ENCODE measurements at places on chromosomes 4 and X.

DNA sequence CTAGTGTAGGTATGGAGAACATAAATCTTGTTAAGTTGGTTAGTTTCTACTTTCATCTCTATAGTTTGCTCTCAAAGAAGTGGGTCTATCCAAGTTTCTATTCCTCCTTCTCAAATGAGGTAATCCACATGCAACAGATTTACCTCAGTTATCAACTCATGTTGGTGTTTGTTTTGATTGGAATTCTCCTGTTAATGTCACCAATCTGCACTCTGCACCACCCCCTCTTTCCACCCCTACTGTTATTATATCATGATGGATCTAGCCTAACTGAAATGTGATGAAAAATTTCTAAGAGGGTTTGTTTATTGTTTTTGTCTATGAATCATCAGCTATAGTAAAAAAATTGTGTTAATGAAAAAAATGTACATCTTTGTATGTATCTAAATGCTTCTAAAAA is 66.1 kb downstream of the AGTR2 start:
- DNase-seq: no peak

DNA sequence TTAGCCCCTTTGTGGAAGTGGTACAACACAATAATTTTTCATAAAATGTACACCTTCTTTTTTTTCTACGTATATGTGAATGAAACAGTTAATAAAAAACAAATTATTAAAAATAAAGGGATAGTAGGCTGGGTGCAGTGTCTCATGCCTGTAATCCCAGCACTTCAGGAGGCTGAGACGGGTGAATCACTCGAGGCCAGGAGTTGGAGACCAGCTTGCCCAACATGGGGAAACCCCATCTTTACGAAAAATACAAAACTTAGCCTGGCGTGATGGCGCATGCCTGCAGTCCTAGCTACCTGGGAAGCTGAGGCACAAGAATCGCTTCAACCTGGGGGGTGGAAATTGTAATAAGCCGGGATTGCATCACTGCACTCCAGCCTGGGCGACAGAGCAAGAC is 244.9 kb downstream of the RAPGEF2 start:
- DNase-seq: no peak

DNA sequence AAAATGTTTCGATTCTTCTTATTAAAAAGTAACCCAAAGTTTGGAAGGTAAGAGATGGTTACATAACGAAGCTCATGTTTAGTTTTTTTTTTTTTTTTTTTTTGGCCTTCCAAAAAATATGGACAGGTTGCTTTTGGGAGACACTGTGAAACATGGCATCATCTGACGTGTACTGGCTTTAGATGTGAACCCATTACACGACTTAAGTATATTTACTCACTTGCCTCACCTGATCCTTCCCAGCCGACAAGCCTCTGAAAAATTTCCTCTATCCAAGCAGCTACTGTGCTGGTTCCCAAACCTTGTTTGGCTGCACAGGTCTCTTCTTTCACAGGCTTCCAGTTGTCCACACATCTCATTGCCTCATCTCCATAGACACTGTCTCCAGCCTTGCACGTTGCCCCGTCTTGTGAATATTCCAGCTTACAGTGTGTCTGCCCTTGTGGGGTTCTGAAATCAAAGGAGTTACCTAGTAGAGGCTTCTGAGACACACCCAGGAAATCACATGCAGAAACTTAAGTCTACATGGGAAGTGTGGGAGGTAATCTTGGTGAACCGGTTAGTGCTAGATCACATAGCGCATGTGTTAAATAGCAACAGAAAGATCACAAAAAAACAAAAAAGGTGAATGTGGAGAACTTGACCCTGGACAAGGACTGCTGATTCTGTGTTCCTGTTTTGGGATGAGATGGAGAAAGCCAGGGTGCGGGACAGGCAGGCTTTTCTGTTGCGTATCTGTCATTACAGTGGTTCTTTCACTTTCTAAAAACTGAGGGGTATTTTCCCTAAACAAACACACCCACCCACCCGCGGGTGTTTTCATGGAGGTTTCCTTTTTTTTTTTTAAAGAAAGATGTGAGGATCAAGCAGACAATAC is 328.6 kb downstream of the ARHGAP10 start:
- DNase-seq: no peak

DNA sequence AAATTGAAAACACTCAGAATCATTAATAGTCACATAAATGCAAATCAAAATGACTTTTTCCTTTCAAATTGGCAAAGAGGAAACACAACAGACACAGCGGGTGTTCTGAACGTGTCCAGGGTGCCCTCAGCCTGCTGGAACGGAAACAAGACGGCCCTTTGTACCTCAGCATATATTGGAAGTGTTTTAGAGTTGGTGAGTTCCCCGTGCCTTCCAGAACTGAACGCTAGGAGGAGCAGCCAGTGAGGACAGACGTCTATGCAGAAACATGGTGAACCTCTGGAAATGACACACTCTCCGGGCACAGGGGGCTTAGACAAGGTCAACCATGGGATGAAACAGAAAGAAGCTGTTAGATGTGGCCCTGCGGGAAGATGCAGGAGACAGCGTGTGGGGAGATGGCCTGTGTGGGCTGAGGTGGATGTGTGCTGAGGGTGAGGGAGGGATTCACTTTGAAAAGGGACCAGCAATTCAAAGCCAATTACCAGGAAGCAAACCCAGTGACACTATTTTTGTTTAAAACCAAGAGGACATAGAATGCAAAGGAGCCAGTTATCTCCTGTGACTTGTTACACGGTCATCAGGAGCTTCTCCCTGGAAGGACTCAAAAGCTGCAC is 40.4 kb downstream of the RNF212 start:
- DNase-seq: peak; percentile 9

Measured in activated CD8-positive, alpha-beta memory T cell treated with anti-CD3 and anti-CD28 coated beads for 4 hours (primary cell).